ENCODE measurements at places on chromosomes 13 and 19. TPM values are rescaled to one million over a fixed set of nuclear protein-coding genes. Genes with fewer than 3 reads are reported as not detected.
A peak's percentile ranks its signal among the peaks of the same experiment; 100 is the strongest.

The CPB2 gene
- total RNA-seq = not detected

The PEAK3 gene
- not detected for total RNA-seq

GRCh38 chr13:29154390-29154789, 334.3 kb downstream of the MTUS2 start:
- DNase-seq = no peak

- DNase-seq = no peak
Observed at GRCh38 chr13:25905611-25906010, 146.2 kb downstream of the SHISA2 start.

DNA sequence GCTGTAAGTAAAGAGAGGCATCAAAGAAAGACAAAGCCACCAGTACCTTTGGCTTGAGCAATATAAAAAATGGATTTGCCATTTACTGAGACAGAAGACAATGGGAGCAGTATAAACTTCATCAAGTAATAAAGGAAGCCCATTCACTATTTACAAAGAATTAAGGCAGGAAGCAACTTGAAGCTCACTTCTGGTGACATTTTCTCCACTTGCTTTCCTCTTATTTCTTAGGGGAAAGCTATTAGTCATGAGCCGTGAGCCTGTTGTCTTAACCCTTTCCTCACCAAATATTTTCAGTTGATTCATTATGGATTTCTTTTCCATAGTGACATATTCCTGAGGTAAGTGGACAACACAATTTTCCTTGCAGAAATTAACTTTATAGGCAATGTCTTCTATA, 156.8 kb downstream of the DNAJC3 start:
- DNase-seq = no peak

- no peak for DNase-seq
Observed at GRCh38 chr19:41364524-41365391, 809 bp upstream of the B9D2 start.

DNA sequence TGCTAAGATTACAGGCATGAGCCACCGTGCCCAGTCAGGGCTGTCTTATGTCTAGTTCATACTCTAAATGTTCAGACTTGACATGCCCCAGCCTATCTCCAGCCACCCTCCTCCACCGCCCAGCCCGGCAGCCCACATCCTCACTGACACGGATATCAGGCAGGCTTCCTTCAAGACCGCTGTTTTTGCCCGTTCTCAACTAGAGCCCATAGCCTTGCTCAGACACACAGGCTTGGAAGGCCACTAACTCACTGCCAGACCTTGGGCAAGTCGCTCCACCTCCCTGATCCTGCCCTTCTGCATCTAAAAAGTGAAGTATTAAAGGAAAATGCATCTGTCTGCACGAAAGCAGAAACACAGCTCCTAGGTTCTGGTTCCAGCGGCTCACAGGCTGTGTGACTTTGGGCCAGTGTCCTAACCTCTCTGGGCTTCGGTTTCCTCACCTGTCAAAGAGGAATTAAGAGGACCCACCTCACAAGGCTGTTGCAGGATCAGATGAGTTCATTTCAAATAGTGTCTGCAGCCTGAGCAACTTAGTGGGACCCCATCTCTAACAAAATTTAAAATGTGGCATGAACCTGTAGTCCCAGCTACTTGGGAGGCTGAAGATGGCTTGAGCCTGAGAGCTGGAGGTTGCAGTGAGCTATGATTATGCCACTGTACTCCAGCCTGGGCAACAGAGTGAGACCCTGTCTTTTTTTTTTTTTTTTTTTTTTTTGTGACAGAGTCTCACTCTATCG, 14.5 kb upstream of the CERS4 start:
- DNase-seq = peak; percentile 87

GRCh38 chr19:53881482-53882390, at the start of gene PRKCG:
TSS of gene PRKCG (plus strand) at chr19:53882197. CDS start at chr19:53882495, 298 bp downstream.
- DNase-seq = peak; percentile 91

All from activated CD4-positive, alpha-beta T cell treated with anti-CD3 and anti-CD28 coated beads, Interleukin-2, amount 10 ng/mL, durations not matched to agents 24 days and 14 days (primary cell).